ENCODE measurements at places on chromosomes 2 and 18. TPM values are rescaled to one million over a fixed set of nuclear protein-coding genes. Genes with fewer than 3 reads are reported as not detected.

- no peak overlapping the region for H3K4me3 ChIP-seq
- H3K4me1 ChIP-seq = peaks cover 14% of the 10 kb centered on the region
- H3K27ac ChIP-seq = peak overlapping the region; percentile 47
- no peaks in the 10 kb centered on the region for H3K27me3 ChIP-seq
These were observed 423.3 kb downstream of the LPIN1 start for GRCh38 chr2:12169721-12170120.

GRCh38 chr2:119826370-119826961 lies 66.7 kb downstream of the PTPN4 start:
- no peak overlapping the region for H3K4me3 ChIP-seq
- DNase-seq = no peak
- H3K4me1 ChIP-seq = no peaks in the 10 kb centered on the region
- H3K36me3 ChIP-seq = no peaks in the 10 kb centered on the region

- H3K4me3 ChIP-seq = no peak overlapping the region
- H3K4me1 ChIP-seq = no peaks in the 10 kb centered on the region
- H3K36me3 ChIP-seq = no peaks in the 10 kb centered on the region
- H3K27me3 ChIP-seq = no peaks in the 10 kb centered on the region
- DNase-seq = no peak
These were observed 86.8 kb upstream of the HS6ST1 start for GRCh38 chr2:128405467-128405900.

- no peaks in the 10 kb centered on the region for H3K4me1 ChIP-seq
- no peaks in the 10 kb centered on the region for H3K27me3 ChIP-seq
- no peak overlapping the region for H3K4me3 ChIP-seq
- no peaks in the 10 kb centered on the region for H3K36me3 ChIP-seq
- DNase-seq = no peak
These were observed 32.2 kb downstream of the FN1 start for GRCh38 chr2:215403441-215404347.

DNA sequence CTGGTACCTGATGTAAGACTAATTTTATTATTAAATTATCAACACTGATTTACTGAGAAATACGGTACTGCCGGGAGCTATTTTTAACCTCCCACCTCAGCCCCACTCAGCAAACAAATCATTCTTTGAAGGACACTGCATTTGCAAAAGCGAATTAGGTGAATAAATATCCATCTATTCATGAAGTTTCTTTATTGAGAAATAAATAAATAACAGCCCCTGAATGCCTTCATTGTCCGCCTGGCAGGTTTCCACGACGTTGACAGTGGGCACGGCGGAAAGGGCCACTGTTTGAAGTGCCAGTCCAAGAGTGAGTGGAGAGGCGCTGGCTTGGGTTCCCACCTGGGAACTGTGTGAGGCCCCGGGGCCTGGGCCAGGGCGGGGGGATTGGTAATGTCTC lies 15.7 kb downstream of the C1QL2 start:
- H3K4me3 ChIP-seq = no peak overlapping the region
- no peaks in the 10 kb centered on the region for H3K36me3 ChIP-seq
- no peaks in the 10 kb centered on the region for H3K27me3 ChIP-seq
- no peaks in the 10 kb centered on the region for H3K4me1 ChIP-seq
- H3K27ac ChIP-seq = no peak overlapping the region
- no peak for DNase-seq

DNA sequence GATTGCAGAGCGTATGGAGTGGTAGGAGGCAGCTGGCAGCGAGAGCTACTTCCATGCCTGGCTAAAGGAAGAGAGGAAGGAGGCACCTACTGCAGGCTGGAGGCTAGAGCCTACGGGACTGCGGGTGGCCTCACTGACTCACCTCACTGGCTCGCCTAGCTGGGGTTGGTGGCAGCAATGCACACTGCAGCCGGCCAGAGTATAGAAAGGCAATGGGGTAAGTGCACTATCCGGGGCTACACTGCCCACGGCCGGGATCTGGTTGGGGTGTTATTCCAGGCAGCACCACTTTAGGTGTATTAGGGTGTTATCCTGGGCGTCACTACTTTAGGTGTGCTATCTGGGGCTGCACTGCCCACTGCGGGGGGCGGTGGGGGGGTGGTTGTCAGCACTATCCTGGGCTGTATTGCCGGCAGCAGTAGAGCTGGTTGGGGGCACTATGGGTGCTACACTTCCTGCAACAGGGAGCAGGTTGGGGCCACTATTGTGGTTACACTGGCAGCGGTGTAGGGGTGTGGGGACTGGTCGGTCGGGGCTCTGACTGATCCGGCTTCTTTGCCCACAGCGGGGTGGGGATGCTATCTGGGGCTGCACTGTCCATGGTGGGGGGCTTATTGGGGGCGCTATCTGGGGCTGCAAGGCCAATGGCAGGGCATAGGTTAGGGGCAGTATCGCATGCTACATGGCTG lies 33.3 kb upstream of the ANKRD62 start:
- DNase-seq = no peak
- no peaks in the 10 kb centered on the region for H3K27me3 ChIP-seq
- H3K4me1 ChIP-seq = no peaks in the 10 kb centered on the region
- H3K4me3 ChIP-seq = no peak overlapping the region

DNA sequence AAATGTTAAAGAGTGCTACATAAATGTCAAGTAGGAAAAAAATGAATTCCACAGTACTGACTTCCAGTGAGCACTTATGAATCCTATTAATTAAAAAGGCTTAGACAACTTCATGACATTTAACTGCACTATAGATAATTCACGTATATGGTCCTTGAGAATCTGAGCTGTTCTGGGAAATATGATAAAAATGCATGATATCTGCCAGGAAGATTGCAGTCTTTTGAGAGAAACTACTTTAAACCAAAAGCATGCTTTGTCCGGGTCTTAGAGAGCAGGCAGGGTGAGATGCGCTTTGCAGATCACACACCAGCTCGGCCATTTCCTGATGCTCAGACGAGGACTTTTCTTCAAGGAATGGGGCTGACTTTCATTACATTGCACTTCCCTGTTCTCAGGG lies 42.6 kb downstream of the CMPK2 start:
- H3K36me3 ChIP-seq = no peaks in the 10 kb centered on the region
- no peak overlapping the region for H3K4me3 ChIP-seq
- no peaks in the 10 kb centered on the region for H3K4me1 ChIP-seq
- no peak overlapping the region for H3K27ac ChIP-seq
- H3K27me3 ChIP-seq = no peaks in the 10 kb centered on the region
- DNase-seq = no peak

The TANC1 gene
- polyA plus RNA-seq = 9.2 TPM

- no peak for DNase-seq
- no peaks in the 10 kb centered on the region for H3K36me3 ChIP-seq
- no peaks in the 10 kb centered on the region for H3K27me3 ChIP-seq
- H3K4me3 ChIP-seq = no peak overlapping the region
These were observed 102.9 kb downstream of the PRKCE start for GRCh38 chr2:45754131-45755010.

DNA sequence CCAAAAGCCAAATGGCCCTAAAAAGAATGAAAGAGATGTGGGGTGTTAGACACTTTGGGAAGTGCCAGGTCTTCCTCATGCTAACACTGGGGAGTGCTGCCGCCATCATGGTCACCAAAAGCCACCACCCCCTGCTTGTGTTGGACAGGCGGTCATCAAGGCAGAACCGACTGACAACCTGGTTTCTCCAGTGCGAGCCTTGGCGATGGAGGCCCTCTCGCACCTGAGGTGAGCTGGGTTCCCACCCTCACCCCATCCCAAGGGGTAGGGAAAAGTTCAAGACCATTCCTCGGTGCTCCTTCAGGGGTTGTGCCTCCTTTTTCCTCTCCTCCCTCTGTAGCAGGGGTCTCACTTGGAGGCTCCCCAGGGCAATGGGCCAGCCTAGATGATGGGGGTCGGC lies 33.6 kb downstream of the MROH2A start:
- H3K27ac ChIP-seq = no peak overlapping the region
- no peaks in the 10 kb centered on the region for H3K36me3 ChIP-seq
- H3K27me3 ChIP-seq = no peaks in the 10 kb centered on the region
- DNase-seq = peak; percentile 40

- H3K27ac ChIP-seq = no peak overlapping the region
- no peaks in the 10 kb centered on the region for H3K27me3 ChIP-seq
- H3K4me1 ChIP-seq = peaks cover 10% of the 10 kb centered on the region
- no peaks in the 10 kb centered on the region for H3K36me3 ChIP-seq
- no peak overlapping the region for H3K4me3 ChIP-seq
These were observed 163.9 kb upstream of the ID2 start for GRCh38 chr2:8517850-8518498.

The SLC14A1 gene
- 15.3 TPM for polyA plus RNA-seq

The CCDC150 gene
- polyA plus RNA-seq = 7.3 TPM

The PLCD4 gene
- polyA plus RNA-seq = 30.4 TPM

DNA sequence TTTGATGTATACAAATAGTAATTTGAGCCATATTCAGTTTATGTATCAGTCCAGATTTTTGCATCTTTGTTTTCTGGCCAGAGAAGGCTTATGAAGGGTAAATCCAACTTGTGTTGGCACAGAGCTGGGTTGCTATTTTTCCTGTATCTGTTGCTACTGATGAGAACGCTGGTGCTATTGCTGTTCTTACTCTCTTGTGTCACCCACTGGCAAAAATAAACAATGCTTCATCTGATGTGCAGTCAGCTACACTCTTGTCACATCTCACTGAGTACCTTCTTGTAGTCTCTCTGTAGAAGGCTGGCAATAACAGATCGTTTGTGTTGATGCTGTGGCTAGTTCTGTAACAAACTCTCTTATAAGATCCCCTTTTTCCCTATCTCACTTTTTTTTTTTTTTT lies 323.4 kb downstream of the CDH19 start:
- no peaks in the 10 kb centered on the region for H3K27me3 ChIP-seq
- H3K4me3 ChIP-seq = no peak overlapping the region
- H3K36me3 ChIP-seq = no peaks in the 10 kb centered on the region

The FRZB gene
- polyA plus RNA-seq = 21.3 TPM

GRCh38 chr18:46958209-46958608 lies 40.8 kb downstream of the KATNAL2 start:
- no peak overlapping the region for H3K4me3 ChIP-seq
- H3K36me3 ChIP-seq = no peaks in the 10 kb centered on the region
- H3K27me3 ChIP-seq = no peaks in the 10 kb centered on the region
- H3K4me1 ChIP-seq = no peaks in the 10 kb centered on the region

- H3K36me3 ChIP-seq = peaks cover 11% of the 10 kb centered on the region
- no peak overlapping the region for H3K4me3 ChIP-seq
- H3K4me1 ChIP-seq = no peaks in the 10 kb centered on the region
- no peaks in the 10 kb centered on the region for H3K27me3 ChIP-seq
These were observed 59.5 kb downstream of the PUM2 start for GRCh38 chr2:20291106-20291564.

GRCh38 chr2:186572705-186573104 lies 17.2 kb upstream of the ITGAV start:
- DNase-seq = no peak
- no peaks in the 10 kb centered on the region for H3K27me3 ChIP-seq
- no peaks in the 10 kb centered on the region for H3K36me3 ChIP-seq
- H3K4me1 ChIP-seq = peaks cover 9% of the 10 kb centered on the region

DNA sequence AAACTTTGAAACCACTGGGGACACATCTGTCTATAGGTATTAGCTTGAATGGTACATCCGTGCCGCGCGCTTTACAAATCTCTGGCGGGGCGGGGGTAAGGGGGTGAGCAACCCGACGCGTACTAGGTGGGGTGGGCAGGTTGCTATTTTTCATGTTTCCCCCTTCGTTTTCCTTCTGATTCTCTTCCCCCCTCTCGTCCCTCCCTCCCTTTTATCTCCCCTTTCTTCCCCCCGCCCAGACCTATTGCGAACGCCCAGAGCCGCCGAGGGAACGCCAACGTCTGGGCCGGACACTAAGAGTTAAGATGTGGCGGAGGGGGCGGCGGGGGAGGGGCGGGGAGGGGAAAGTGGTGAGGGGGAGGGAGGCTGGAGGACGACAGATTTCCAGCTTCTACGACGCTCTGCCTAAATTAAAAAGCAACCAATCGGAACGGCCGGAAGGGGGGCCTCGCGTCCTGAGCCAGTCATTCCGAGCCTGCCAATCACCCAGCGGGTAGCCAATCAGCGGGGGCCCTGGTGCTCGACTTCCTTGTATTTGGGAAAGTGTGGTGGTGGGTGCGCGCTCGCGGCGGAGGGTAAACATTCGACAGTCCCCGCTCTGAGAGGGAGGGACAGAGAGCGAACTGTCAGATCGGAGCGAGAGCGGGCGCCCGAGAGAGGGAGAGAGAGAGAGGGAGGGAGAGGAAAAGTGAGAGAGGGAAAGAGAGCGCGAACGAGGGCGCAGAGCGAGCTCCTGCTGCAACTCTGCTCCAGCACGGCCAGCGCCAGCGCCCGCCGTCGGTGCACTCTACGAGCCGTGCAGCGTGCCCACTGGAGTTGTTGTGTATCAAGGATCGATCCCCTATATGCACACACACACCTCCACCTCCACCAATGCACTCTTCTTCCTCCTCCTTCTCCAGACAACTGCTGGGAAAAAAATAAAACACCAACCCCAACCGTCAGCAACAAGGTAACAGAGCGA lies at the start of gene POU3F3:
Gene POU3F3 (plus strand): TSS at position 582 of the 964 bp plus-strand sequence. CDS start 1,396 bp downstream, outside the sequence.
- peak within 1 kb of the TSS; percentile 80 for H3K27ac ChIP-seq
- peak; percentile 98 for DNase-seq
- H3K27me3 ChIP-seq = peaks cover 45% of the 10 kb centered on the region

DNA sequence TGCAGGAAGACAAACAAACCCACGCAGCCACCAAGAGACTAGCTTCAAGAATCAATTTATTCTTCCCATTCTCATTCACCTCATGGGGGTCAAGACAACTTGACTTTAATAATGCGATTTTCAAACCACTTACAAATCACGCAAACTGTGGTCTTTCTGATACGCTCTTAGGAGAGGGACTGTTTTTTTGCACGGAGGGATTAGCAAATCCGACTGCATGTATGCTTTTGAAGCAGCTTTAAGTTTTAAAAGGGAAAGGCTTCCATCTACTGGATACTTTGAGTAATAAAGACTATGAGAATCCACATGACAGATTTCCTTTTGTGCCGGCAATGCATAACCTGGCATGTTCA lies 322.9 kb upstream of the KCNJ3 start:
- H3K4me3 ChIP-seq = no peak overlapping the region
- H3K4me1 ChIP-seq = no peaks in the 10 kb centered on the region
- DNase-seq = no peak
- no peaks in the 10 kb centered on the region for H3K36me3 ChIP-seq

- no peak overlapping the region for H3K4me3 ChIP-seq
- H3K27ac ChIP-seq = no peak overlapping the region
- H3K36me3 ChIP-seq = no peaks in the 10 kb centered on the region
These were observed 542.3 kb upstream of the TNP1 start for GRCh38 chr2:217402144-217402543.

The DLGAP1 gene
- polyA plus RNA-seq = 1.2 TPM

DNA sequence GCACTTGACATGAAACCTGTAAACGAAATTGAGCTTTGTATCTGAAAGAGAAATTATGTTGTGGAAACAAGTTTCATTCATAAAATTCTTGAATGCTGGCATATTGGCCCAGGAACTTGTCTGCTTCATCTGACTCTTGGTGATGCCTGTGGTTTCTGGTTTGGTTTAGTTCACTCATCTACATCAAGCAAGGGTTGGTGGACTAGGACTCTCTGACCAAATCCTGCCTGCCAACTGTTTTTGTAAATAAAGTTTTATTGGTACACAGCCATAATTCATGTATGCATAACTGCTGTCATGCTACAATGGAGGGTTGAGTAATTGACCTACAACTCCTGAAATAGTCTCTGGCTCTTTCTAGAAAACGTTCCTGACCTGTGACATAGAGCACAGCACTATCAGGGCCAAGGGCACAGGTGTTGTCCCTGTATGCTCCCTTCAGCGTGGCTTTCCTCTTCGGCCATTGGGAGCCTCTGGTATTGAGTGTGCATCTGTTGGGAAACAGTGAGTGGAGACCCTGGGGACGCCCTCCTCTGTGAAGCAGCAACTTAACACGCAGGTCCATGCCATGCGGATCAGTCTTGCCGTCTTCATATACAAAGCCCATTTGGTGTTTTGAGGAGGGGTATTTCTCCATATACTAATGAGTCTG lies 226.3 kb downstream of the SH3RF3 start:
- H3K4me3 ChIP-seq = no peak overlapping the region
- H3K4me1 ChIP-seq = peaks cover 10% of the 10 kb centered on the region
- no peaks in the 10 kb centered on the region for H3K27me3 ChIP-seq
- H3K36me3 ChIP-seq = no peaks in the 10 kb centered on the region
- H3K27ac ChIP-seq = no peak overlapping the region
